Omental fat pad (tissue), 4 donors: ENCODE measurements at places on chromosomes 6 and 20. TPM values are rescaled to one million over a fixed set of nuclear protein-coding genes. Genes with fewer than 3 reads are reported as not detected.

The CYP39A1 gene
- 4.5 TPM for total RNA-seq

The MCHR2 gene
- total RNA-seq = not detected

The OXT gene
- total RNA-seq = not detected

The SLC17A2 gene
- not detected for total RNA-seq

The PRR18 gene
- total RNA-seq = 0.37 TPM

The SLC2A4RG gene
- 39.9 TPM for total RNA-seq

The MUC22 gene
- not detected for total RNA-seq

The SHLD1 gene
- 1.2 TPM for total RNA-seq

The OR12D3 gene
- not detected for total RNA-seq

The SULF2 gene
- total RNA-seq = 78.7 TPM

The SIRT5 gene
- total RNA-seq = 7.4 TPM

The NPEPL1 gene
- 24.9 TPM for total RNA-seq

The CDSN gene
- total RNA-seq = not detected

The SRMS gene
- not detected for total RNA-seq

The TNNC2 gene
- 2.2 TPM for total RNA-seq

The FOXA2 gene
- total RNA-seq = not detected

The PDE10A gene
- total RNA-seq = 15.3 TPM

The BEND3 gene
- 1.3 TPM for total RNA-seq

The SLC22A23 gene
- 12.4 TPM for total RNA-seq

The CNR1 gene
- 56.0 TPM for total RNA-seq
